Small intestine (tissue), 16 donors: ENCODE measurements at places on chromosomes 16 and 17.

- H3K27me3 ChIP-seq: peaks cover 6% of the 10 kb centered on the region
- no peak overlapping the region for H3K4me3 ChIP-seq
- no peak overlapping the region for H3K27ac ChIP-seq
- DNase-seq: no peak
- no peaks in the 10 kb centered on the region for H3K36me3 ChIP-seq
- peaks cover 10% of the 10 kb centered on the region for H3K4me1 ChIP-seq
Observed at GRCh38 chr16:65125322-65125721, 3.5 kb upstream of the CDH11 start.

DNA sequence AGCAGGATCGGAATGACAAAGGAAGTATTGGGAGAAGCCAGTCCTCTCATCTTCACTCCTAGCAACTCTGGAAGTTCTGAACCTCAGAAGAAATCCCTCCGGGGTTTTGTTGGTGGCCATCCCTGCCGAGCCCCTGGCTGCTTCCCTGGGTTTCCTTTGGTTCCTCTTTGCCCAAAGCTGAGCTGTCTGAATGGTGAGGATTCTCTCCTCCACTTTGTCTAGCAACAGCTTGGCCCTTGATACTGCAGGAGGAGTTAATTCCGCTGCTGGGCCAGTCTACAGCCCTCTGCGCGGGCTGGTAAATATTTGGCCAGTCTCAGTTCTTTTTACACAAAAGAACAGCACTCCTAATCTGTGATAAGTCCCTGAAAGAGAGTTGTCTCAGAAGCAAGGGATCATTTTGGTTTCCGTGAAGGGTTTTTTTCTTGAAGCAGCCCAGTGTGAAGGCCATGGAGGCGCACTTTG is 170.9 kb downstream of the RAB11FIP4 start:
- DNase-seq: no peak
- H3K4me3 ChIP-seq: no peak overlapping the region
- H3K27me3 ChIP-seq: no peaks in the 10 kb centered on the region
- no peaks in the 10 kb centered on the region for H3K4me1 ChIP-seq
- no peaks in the 10 kb centered on the region for H3K36me3 ChIP-seq
- no peak overlapping the region for H3K27ac ChIP-seq

- H3K36me3 ChIP-seq: no peaks in the 10 kb centered on the region
- no peak overlapping the region for H3K4me3 ChIP-seq
- DNase-seq: no peak
- peak overlapping the region; percentile 41 for H3K27ac ChIP-seq
- H3K4me1 ChIP-seq: peaks cover 71% of the 10 kb centered on the region
Observed at GRCh38 chr16:75256059-75256571, 4.7 kb upstream of the BCAR1 start.

DNA sequence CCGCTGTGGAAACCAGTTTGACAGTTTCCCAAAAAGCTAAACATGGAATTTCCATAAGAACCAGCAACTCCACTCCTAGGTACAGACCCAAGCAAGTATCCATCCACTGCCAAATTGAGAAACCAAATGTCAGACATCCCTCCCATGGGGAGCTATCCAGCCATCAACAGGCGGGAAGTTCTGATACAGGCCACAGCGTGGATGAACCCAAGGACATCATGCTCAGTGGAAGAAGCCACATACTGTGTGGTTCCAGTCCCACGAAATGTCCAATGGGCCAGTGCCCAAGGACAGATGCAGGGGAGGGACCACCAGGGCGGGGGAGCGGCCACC is 12.6 kb upstream of the BAIAP2 start:
- peaks cover 17% of the 10 kb centered on the region for H3K27me3 ChIP-seq
- no peak overlapping the region for H3K4me3 ChIP-seq
- no peaks in the 10 kb centered on the region for H3K36me3 ChIP-seq
- H3K4me1 ChIP-seq: peaks cover 3% of the 10 kb centered on the region
- DNase-seq: no peak

DNA sequence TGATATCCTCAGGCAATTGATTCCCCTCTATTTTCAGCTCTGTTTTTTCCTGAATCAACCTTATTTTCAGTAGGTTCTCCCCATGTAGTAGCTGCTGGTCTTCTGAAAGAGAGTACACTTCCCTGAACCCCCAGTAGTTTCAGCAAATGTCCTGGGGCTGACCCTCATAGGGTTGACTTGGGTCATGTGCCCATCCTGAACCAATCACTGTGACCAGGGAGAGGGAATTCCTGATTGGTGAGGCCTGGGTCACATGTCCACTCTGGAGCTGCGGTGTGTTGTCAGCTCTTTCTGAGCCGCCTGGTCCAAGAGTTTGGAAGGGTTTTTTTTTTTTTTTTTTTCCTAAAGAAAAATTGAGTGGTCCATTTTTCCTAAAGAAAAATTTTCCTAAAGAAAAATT is 8.3 kb upstream of the ZKSCAN2 start:
- no peaks in the 10 kb centered on the region for H3K27me3 ChIP-seq
- H3K27ac ChIP-seq: no peak overlapping the region
- H3K36me3 ChIP-seq: no peaks in the 10 kb centered on the region
- no peaks in the 10 kb centered on the region for H3K4me1 ChIP-seq
- H3K4me3 ChIP-seq: no peak overlapping the region

GRCh38 chr17:34219405-34219804 is 35.7 kb upstream of the CCL2 start:
- no peaks in the 10 kb centered on the region for H3K4me1 ChIP-seq
- no peak overlapping the region for H3K4me3 ChIP-seq
- H3K27me3 ChIP-seq: no peaks in the 10 kb centered on the region
- DNase-seq: no peak
- H3K27ac ChIP-seq: no peak overlapping the region
- H3K36me3 ChIP-seq: no peaks in the 10 kb centered on the region
